Psoas muscle (tissue), 8 donors: ENCODE measurements at places on chromosomes 2 and 18.
A peak's percentile ranks its signal among the peaks of the same experiment; 100 is the strongest.

DNA sequence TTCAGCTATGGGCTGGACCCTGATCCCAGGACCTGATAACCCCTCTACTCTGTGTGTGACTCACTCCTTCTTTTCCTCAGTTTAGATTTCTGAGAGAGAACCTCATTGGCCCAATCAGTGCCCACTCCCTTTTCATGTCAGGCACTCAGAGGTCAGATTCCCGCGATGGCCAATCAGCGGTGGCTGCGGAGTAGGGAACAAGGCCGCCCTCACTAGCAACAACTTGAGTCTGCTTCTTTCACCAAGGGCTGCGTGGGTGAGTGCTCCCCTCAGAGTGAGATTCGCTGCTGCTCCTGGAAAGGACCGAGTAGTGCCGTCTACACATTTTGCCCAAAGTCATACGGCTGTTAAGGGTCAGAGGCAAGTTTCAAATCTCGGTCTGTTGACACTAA lies 34.7 kb downstream of the NPPC start:
- no peak for DNase-seq

- no peak for DNase-seq
These were observed 7.9 kb downstream of the STK25 start for GRCh38 chr2:241500431-241500975.

- DNase-seq = no peak
These were observed 41.7 kb upstream of the RND3 start for GRCh38 chr2:150528861-150529801.

- no peak for DNase-seq
These were observed 3.9 kb upstream of the PPP1CB start for GRCh38 chr2:28747714-28748113.

- no peak for DNase-seq
These were observed 173.6 kb downstream of the ANTXR1 start for GRCh38 chr2:69186614-69187013.

DNA sequence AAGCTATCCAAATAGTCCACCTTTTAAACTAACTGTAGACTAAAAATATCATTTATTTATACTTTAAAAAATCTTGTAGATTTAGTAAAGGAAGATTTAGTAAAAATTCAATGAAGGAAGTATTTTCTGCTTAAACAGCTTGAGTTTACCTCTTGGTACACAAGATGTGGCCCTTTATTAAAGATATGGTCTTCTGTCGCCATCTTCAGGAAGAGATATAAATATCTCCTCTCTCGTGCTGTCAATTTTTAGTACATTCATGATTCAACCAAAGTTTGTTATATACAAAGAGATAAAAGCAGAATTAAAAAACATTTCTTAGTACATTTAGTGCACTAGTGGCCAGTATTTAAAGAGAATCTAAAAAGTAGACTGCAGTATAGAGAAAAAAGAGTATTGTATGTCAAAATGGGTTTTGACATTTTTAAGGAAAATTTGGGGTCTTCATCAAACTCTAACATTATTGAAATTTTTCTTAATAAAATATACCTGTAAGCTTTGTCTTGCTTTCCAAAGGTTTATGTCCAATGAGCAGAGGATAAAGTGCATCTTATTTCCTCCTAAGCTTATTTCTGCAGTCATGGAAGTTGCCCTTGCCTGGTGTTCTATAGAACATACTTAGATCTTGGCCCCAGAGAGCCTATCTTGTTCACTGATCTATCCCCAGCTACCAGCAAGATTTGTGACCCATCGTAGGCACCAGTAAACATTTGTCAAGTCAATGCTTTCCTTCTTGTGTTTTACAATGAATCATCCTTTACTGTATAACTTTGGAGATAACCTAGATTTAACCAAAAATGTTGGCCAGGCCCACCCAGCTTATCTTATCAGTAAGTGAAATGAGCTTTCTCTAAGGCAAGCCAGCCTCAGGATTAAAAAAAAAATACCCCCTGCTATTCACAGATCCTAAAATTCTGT lies 18.5 kb upstream of the EML6 start:
- DNase-seq = no peak

GRCh38 chr2:159164457-159164911 lies 122.0 kb downstream of the WDSUB1 start:
- DNase-seq = no peak

DNA sequence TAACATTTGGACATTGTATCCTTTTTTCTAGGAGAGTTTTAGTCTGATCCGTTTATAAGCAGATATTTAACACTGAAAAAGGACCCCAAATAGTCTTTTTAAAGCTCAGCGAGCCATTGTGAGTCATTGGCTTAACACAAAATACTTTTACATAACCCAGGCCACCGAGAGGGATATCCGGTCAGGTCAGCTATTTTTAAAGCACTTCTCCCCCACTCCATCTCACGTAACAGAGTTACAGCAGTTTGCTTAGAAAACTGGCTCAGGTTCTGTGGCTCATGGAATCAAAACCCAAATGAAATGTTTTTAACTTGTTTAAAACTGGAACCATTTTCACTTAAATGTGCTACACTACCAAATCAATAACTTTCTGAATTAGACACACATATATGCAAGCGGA lies 23.9 kb downstream of the COL4A3 start:
- no peak for DNase-seq

- no peak for DNase-seq
These were observed 45.4 kb downstream of the INO80D start for GRCh38 chr2:206040525-206040924.

- DNase-seq = no peak
These were observed 2.4 kb downstream of the LRRC30 start for GRCh38 chr18:7233134-7233810.

- DNase-seq = no peak
These were observed 3.4 kb upstream of the GFPT1 start for GRCh38 chr2:69390471-69390870.

DNA sequence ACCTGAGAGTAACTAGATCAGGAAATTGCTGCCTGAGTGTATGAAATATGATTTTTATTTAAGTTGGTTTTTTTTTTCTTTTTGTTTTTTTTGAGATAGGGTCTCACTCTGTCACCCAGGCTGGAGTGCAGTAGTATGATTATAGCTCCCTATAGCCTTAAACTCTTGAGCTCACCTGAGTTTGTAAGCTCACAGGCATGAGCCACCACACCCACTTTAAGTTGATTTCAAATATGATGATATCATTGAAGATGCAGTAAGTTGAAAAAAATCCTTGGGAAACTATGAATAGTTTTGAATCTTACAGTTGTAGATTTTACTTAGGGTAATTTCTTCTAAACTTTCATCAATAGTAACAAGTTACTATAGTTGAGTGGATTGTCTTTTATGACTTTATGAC lies 234.7 kb downstream of the ZNF407 start:
- no peak for DNase-seq

DNA sequence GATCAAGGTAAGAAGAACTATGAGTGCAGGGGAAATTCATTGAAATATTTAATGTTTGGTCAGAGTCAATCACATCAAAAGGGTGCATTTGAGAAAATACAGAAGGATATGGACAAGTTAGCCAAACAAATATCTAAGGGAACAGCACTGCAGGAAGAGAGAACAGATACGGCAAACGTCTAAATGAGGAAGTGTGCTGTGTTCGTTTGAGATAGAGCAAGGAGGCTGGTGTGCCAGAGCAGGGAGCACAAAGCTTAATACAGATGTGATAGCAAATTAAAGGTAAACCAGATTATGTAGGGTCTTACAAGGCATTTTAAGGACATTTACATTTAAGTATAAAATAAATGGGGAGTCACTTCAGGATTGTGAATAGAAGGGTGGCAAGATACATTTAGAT lies 241.3 kb upstream of the ZNF804A start:
- no peak for DNase-seq

DNA sequence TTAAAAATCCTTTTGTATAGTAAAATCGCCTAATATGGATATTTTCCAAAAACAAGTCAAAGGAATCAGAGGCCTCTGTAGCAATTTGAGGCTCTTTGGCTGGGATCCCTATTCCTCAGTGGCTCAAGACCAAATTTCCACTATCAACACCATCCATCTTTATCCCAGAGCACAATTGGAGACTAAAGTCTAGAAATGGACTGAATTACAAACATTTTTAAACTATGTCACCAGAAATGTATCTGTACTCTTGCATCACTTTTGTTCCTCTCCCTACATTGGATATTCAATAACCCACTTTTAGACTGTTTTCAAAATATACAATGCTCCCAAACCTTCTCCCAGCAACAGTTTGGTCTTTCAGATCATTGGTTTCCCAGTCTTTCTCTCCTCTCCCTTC lies 140.4 kb upstream of the KLHL29 start:
- DNase-seq = no peak

- DNase-seq = no peak
These were observed 126.7 kb downstream of the TWIST2 start for GRCh38 chr2:238974501-238975166.

DNA sequence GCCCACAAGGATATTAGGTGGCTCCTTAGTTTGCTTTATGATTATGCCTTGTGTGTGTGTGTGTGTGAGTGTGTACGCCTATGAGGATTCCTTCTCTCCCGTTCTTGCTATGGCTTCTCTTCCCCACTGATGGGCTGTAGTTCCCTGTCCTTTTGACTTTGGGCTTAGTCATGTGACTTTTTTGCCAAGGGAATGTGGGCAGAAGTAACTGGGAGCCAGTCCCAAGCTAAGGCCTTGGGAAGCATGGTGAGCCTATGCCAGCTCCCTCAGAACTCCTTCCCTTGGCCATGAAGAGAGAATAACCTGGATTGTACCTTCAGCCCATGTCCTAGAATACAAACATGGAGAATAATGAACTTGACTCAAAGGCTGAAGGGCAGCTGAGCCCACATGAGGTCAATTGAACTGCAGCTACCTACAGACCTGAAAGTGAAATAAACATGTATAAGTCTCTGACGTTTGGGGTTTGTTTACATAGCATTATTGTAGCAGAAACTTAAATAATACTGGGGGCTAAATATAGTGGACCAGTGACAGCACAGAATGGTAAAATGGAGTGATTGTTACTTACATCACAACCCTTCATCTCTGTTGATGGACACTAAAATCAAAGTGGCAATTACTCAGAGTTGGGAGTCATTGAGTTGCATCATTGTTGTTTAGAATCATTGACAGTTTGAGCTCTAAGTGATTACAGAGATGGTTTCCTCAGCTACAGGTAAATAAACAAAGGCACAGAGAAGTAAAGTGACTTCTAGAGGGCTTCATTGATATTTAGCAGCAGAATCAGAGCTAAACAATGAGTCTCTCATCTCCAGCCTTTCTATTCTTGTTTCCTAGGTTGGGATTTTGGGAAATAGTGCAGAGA lies 15.3 kb upstream of the IL36G start:
- no peak for DNase-seq

GRCh38 chr2:98382086-98382485 lies 35.8 kb downstream of the CNGA3 start:
- no peak for DNase-seq

DNA sequence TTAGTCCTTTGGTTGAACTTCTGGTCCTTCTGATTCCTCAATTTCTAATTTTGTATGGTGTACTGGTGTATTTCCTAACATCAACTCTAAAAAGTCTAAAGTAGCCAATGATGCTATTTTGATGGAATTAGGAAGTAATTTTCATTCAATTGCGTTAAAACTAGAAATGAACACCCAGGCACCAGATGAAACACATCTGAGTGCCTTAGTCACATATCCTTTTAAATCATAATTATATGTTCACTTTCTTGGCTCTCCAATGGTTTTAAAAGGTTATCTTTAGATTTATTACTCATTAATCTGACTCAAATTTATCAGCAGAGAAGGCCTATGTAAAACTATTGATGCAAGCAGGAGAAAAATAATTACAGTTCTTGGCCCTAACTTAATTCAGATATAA lies 119.7 kb downstream of the GAREM1 start:
- DNase-seq = no peak

DNA sequence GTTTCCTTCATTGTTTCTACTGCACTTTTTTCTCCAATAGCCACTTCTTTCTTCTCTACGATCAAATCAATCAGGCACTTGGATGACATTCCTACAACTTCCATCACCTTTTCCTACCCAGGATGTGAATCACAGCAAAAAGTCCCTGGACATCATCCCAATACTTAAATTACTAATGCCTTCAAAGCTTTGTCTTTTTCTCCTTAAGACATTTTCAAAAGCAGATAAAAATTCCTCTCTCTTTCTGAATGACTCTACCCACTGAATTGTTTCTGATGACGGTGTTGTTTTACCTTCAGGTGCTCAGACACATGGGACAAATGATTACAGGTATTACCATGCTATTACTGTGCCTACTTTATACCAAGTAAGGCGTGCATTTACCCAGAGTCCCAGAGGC lies 500.9 kb downstream of the FBXO15 start:
- DNase-seq = no peak

DNA sequence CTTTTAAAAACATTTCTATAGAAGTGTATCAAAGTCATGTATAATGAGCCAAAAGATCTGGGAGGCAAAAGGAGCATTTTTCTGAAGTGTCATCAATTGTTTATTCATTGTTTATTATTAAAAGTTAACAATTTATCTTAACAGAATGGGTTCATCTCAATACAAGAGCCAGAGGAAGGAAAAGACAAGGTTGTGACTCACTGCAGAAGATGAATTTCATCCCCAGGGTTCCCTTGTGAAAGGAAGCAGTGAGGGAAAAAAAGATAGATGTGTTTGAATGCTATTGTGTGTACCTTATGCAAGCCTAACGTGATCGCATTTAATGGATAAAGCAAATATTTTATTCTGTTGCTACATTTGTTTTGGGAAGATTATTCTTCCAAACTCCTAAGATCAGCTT lies 286.3 kb downstream of the PIEZO2 start:
- DNase-seq = no peak

GRCh38 chr2:85761512-85761944 lies 7.7 kb downstream of the ATOH8 start:
- DNase-seq = no peak

DNA sequence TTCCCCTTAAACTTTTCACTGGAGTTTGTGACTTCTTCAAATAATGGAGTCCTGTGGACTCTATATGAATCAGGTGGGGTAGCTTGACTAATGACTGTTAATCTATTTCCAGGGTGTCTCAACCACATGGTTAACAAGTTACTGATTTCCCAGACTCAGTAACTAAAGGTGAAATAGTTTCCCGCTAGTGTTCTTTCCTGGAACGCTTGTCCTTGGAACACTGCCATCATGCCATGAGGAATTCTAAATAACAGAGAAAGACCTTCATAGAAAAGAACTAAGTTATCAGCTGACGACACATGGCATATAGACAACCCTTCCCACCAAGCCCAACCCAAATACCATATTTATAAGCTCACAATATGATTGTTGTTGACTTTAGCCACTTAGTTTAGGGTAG lies 1027.9 kb upstream of the FAM98A start:
- DNase-seq = no peak

- DNase-seq = no peak
These were observed 125.5 kb downstream of the SMAD7 start for GRCh38 chr18:48825101-48825745.

GRCh38 chr2:191846515-191847476 lies at the start of gene CAVIN2:
Gene CAVIN2, minus strand, starts transcription at chr2:191847088. Its CDS starts 163 bp downstream, at chr2:191846925.
- peak; percentile 64 for DNase-seq
